Right lobe of liver (tissue), 6 donors: ENCODE measurements at places on chromosomes 5 and 9. TPM values are rescaled to one million over a fixed set of nuclear protein-coding genes. Genes with fewer than 3 reads are reported as not detected.

DNA sequence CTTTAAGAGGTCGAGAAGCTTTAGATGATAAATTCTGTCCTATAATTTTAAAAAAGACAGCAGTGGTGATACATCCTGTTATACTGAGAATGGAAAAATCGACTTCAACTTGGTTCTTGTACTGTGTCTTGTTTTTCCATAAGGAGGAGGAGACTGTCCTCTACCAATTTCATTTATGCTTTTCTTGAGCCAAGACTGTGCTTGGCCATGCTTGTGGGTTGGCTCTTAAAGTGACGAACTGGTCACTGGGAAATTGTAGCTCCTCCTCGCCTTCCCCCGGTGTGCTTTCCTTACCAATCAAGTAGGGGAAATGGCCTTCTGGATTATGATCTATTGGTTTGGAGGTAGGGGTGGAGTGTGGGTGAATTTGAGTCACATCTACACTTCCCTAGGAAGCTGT, 67.1 kb upstream of the HSPB3 start:
- no peak for DNase-seq

- no peak for DNase-seq
Observed at GRCh38 chr5:97764700-97765099, 581.7 kb upstream of the RIOK2 start.

- DNase-seq = no peak
Observed at GRCh38 chr5:57715296-57715695, 232.7 kb upstream of the ACTBL2 start.

The ANKRD34B gene
- total RNA-seq = not detected

DNA sequence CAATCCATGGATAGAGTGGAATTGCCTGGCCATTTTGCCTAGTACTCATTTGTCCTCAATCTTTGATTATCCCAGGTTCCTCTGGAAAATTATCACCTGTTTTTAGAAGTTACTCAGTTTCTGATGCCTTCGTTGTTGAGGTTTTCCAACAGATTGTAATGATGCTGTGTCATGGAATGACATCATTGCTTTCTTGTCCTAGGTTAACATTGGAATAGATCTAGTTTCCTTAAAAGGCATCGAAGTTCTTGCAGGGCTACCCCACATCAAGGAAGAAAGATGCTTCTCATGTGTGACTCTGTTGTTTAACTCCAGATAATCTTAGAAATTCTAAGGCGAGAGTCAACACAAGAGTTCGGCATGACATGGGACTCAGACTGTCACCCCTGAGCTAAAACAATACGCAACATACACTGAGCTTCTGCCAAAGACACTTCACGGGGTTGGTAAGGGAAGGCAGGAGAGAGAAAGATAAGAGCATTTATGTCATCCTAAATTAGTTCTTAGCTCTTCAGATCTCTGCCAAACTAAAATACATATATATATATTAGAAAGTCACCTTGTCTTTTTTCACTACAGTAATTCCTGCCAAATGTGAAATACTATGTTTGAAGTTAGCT, 293.2 kb upstream of the WWC1 start:
- no peak for DNase-seq

DNA sequence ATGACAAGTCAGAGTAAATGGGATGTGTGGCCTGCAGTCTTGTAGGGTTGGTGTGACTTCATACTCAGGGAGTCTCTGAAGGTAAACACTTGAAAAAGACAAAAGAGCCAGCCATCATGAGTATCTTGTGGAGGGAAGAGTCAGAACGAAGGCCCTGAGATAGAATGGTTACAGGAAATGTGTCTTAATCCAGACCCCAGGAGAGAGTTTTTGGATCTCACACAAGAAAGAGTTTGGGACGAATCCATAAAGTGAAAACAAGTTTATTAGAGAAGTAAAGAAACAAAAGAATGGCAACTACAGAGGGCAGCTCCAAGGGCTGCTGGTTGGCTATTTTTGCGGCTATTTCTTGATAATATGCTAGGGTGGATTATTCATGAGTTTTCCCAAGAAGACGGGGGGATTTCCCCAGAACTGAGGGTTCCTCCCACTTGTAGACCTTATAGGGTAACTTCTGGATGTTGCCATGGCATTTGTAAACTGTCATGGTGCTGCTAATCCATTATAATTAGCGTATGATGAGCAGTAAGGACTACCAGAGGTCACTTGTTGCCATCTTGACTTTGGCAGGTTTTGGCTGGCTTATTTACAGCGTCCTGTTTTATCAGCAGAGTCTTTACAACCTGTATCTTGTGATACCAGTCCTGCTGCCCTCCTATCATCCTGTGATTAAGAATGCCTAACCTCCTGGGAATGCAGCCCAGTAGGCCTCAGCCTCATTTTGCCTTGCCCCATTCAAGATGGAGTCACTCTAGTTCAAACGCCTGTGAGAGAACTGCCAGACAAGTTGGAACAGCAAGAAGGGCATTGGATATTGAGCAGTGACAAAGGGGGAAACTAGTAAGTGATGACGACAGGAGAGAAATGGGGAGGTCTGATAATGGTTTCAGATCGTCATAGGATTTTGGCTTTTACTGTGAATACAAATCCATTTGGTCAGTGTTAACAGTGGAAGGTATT, 34.0 kb downstream of the MTRR start:
- no peak for DNase-seq

DNA sequence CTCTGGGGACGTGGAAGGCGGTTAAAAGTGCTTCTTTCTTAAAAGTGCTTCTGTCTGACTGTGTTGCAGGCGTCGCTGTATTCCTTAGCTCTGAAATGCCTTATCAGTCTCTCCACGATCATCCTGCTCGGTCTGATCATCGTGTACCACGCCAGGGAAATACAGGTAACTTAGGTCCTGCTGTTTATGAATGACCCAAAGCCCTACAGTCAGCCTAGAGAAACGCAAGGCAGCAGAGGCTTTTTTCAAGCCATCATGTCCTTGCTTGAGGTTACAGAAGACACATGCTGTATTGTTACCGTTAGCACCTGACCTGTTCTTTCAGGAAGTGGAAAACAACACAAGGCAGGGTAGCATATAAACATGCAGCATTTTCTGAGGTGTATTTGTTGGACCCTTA, 2.0 kb downstream of the KCNN2 start:
- no peak for DNase-seq

GRCh38 chr9:136964833-136965422, 12.4 kb upstream of the PTGDS start:
- no peak for DNase-seq

- no peak for DNase-seq
Observed at GRCh38 chr9:35562895-35563780, 41.9 kb upstream of the TESK1 start.

GRCh38 chr9:14831661-14832060, 78.6 kb downstream of the FREM1 start:
- DNase-seq = no peak

- no peak for DNase-seq
Observed at GRCh38 chr5:72586788-72587530, 79.7 kb upstream of the ZNF366 start.

DNA sequence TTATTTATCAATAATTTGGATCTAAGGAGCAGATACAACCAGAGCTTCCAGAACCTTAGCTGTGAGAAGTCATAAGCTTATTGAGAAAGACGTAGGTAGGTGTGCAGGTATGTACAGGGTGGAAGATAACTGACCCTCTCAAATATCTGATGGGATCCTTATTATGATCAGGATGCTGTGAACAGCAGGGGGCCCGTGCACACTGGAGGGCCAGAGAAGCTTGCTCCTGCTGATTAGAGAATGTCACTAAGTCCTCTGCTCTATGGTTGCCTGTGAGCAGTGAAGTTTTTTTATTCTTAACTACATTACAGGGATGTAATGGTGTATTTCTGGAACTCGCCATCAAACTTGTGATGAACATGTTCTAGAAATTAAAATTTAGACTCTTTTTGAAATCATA, 108.9 kb upstream of the POU5F2 start:
- DNase-seq = no peak

DNA sequence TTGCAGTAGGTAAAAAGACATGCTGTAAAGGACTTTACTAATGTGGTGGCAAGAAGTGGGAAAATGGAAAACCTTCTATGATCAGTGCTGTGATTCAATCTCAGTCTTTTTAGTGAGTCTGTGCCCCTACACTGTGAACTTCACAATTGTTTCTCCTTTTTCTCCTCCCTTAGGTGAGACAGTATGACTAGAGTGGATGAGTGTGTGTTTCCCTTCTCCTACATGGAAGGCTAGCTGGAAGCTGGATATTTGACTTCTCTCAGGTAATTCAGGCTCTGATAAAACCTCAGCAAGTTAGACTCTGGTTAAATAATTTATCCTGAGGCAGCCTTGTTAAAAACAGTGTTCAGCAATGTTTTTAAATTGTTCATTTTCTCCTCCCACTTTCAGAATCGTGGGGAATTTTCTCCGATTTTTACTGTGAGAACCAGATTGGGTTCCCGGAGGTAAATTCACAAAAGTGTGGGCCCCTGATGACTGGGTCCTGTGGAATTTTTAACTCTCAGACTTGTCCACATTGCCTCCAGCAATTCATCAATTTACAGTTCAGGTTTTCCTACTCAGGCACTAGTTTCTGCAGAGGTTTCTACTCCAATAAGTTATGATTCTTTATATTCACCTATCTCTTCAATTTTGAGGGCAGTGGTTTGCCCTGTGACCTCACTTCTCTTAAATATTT, 149.1 kb upstream of the PIK3R1 start:
- no peak for DNase-seq

DNA sequence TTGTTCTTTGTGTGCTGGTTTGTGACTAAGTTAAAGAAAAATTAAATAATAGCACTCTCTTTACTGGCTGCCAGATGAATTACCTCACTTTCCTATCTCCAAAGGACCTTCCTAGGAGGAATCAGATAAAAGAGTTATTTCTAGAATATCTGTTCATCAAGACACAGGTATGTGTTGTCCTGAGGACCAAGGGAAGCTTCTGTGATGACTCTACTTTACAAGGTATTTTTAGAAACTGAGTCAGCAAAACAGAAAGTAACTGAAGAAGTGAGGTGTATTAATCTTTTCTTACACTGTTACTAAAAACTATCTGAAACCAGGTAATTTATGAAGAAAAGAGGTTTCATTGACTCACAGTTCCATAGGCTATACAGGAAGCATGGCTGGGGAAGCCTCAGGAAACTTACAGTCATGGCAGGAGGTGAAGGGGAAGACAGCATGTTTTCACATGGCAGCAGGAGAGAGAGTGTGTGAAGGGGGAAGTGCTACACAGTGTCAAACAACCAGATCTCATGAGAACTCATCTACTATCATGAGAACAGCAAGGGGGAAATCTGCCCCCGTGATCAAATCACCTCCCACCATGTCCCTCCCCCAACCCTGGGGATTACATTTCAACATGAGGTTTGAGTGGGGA, 189.2 kb upstream of the DMAC1 start:
- DNase-seq = no peak

- DNase-seq = no peak
Observed at GRCh38 chr9:1294641-1295258, 244.6 kb downstream of the DMRT2 start.

The PCDHGC4 gene
- 0.73 TPM for total RNA-seq

The SHC3 gene
- total RNA-seq = 0.15 TPM

The PCDHGB3 gene
- 1.8 TPM for total RNA-seq

The MARCOL gene
- not detected for total RNA-seq

The RASGEF1C gene
- total RNA-seq = 0.64 TPM

GRCh38 chr9:70784456-70784855, 337.0 kb downstream of the TRPM3 start:
- no peak for DNase-seq

GRCh38 chr5:128470663-128471062, 67.4 kb downstream of the FBN2 start:
- no peak for DNase-seq

GRCh38 chr9:80644044-80644443, 1045.3 kb downstream of the TLE1 start:
- no peak for DNase-seq
